ENCODE measurements at places on chromosomes 7 and 10.

DNA sequence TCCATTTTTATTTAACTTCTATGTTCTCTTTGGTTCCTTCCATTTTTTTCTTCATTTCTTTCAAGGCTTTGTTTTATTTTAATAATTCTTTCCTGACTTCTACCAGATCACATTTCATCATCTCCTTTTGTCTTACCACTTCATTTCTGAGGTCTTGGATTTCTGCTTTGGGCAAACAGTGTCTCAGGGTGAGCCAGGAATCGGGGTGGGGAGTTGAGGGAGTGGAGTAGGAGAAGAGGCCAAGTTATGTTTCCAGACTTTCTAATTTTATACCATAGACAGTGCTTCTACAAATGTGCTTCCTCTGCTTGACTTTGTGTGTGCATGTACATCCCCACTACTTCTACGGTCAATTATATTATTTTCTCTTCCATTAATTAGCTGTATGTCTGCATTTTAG, 112.1 kb downstream of the PRKG1 start:
- DNase-seq = no peak

GRCh38 chr7:20113427-20114027, 103.7 kb downstream of the MACC1 start:
- no peak for DNase-seq

DNA sequence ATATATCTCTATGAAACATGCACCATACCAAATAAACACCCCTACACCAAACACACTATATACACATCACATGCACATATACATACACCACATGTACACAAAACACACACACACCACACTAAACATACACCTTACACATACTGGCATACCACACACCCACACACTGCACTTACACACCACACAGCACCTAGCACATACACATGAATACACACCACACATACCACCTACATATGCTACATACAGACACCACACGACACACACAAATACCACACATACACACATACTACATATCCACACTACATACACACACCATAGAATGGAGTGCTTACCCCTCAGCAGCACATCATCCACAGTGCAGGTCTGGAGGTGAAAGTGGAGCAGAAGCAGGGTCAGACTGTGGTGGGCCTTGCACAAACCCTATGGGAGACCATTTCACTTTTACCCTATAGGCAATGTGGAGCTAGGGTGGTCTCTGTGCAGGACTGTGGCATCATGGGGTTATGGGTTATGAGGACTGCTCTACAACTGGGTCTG, 64.6 kb downstream of the WDFY4 start:
- DNase-seq = no peak

- DNase-seq = no peak
These were observed 24.6 kb upstream of the RHBDD2 start for GRCh38 chr7:75854233-75854632.

- DNase-seq = no peak
These were observed 852.8 kb upstream of the CELF2 start for GRCh38 chr10:10164848-10165247.

- no peak for DNase-seq
These were observed 665.1 kb downstream of the CCSER2 start for GRCh38 chr10:84993251-84994035.

GRCh38 chr10:34889004-34889869, 74.1 kb upstream of the PARD3 start:
- DNase-seq = no peak

DNA sequence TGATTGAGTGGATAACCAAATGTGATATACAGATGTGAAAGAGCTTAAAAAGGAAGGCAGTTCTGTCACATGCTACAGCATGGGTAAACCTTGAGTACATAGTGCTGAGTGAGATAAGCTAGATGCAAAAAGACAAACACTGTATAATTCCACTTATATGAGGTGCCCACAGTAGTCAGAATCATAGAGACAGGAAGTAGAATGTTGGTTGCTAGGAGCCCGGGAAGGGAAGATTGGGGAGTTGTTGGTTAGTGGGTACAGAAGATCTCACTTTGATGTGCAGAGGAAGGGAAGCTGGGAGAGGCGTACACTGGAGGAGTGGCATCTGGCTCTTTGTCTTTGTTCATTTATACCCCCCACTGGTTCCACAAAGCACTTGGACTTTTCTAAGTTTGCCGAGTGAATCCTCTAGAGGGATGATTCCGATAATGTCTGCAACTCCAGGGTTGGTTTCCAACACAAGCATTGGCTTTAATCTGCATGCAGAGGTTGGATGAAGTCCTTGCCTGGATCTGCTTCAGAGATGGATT, 39.5 kb downstream of the TSPAN14 start:
- DNase-seq = no peak

GRCh38 chr7:37287131-37287855, 161.4 kb downstream of the ELMO1 start:
- no peak for DNase-seq

DNA sequence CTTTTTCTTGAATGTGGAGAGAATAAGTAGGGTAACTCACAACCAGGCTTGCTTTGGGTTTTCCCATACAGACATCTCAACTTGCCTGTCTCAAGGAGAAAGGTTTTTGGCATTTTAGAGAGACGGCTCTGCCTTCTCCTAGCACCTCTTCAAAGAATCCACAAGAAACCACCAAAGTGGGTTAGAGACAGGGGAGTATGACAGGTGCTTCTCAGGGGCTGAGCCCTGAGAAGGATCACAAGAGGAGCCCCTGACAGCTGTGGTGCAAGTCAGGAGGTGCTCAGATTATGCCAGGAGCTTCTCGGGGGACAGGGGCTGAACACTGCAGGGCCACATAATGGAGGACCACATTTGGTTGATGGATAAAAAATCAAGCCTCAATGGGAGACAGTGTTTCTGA, 170.8 kb upstream of the LYZL2 start:
- no peak for DNase-seq

DNA sequence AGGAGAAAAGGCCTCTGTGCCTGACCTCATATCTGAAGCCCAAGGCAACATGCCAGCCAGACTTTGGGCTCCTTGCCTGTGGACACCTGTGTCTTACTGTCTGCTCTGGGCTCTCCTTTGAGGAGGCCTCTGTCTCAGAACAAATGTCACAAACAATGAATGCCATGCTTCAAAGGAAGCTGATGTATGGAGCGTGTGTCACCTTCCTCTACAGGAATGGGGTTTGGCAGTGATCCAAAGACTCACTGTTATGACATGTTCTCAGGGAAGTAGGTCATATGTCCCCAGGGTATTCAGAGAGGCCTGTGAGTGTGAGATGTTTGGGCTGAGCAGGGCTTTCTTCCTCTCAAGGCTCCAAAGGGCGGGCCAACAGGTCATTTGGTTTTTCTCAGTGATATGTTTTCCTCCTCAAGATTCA, 38.4 kb downstream of the PTPRE start:
- DNase-seq = no peak

GRCh38 chr10:98062424-98062823, 32.0 kb upstream of the CRTAC1 start:
- DNase-seq = no peak

DNA sequence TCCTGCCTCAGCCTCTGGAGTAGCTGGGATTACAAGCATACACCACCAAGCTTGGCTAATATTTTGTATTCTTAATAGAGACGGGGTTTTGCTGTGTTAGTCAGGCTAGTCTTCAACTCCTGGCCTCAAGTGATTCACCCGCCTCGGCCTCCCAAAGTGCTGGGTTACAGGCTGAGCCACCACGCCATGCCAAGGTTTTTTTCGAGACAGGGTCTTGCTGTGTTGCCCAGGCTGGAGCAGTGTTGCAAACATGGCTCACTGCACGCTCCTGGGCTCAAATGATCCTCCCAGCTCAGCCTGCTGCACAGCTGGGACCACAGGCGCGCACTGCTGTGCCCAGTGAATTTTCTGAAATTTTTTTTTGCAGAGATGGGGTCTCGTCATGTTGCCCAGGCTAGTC, 3.3 kb upstream of the SEC31B start:
- no peak for DNase-seq

GRCh38 chr7:9028012-9028411, 594.6 kb downstream of the NXPH1 start:
- DNase-seq = no peak

DNA sequence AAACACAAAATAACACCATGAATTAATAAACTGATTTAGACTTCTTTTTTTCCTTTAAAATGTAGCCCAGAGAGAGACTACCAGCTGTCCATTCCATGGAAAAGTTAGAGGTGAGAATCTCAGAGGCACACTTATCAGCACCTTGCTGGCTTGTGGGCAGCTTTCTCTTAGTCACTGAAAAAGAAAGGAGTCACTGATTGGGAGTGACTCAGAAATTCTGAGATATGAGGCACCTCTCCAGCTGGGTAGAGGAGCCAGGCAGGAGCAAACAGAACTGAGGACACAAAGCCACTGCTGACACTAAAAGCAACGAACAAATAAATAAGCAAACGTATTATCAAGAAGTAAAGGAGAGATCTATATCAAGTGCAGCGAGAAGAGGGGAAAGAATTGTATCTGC, 310.6 kb downstream of the PARD3 start:
- no peak for DNase-seq

- no peak for DNase-seq
These were observed at the start of gene INA for GRCh38 chr10:103276896-103277712. TSS of gene INA (plus strand) at chr10:103277138. CDS start at chr10:103277212, 74 bp downstream.

- no peak for DNase-seq
These were observed 6.3 kb downstream of the ABCC2 start for GRCh38 chr10:99788598-99789256.

GRCh38 chr10:100009283-100009792, 409 bp downstream of the DNMBP start:
- DNase-seq = peak; percentile 3

- DNase-seq = no peak
These were observed 31.7 kb downstream of the ASB4 start for GRCh38 chr7:95517458-95517857.

GRCh38 chr10:29559996-29560395, 74.8 kb downstream of the SVIL start:
- no peak for DNase-seq

DNA sequence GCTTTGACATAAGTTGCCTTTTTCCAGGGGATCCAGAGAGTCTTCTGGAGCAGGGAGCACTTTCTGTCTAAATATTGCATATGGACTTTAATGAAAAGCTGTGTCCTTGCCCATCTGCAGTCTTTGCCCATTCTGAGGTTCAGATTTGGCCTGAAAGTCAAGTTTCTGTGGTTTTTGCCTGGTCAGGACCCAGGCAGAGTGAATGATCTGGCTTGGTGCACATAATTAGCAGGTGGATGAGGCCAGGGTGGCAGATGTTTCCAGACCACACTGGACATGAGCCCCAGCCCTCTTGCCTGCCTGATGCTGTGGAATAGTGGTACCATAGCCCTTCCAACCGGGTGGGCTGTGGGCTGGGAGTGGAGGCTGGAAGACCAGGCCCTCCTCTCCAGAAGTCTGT, 11.0 kb downstream of the HECW1 start:
- DNase-seq = no peak

DNA sequence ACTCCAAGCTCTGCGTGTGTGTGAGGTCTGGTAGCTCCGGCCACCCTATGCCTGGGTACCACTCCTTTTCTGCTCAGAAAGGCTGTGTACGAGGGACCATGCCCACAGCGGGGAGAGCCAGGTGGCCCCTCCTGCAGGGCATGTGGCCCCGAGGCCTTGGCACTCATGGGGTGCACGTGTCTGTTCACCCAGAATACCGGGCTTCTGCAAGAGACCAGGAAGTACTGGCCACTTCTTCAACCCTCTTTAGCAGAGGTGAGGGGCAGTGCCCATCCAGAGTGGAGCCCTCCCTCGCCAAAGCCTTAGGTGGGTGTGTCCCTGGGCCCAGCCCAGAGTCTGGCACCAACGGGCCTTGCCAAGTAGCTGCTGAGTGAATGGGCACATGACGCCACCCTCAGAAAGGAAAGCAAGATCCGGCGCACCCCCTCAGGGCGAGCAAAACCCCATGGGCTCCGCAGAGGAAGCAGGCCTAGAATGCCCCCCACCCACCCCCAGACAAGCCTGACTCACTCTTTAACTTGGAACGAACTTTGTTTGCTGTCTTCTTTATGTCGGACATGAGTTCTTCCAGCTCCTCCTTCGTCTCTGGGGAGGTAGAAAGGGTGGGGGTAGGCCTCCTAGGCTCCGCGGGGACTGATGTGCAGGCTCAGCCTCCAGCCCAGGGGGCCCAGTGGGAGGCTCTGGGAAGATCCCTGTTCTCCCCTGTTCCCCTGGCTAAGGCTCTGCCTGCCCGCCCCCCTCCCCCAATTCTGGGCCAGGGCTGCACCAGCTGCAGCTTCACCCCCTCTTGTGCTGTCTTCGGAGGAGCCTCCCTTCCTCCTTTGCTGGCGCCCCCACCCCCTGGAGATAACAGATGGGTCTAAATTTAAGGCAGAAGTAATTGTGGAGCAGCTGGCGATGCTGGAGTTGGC, 14.6 kb downstream of the STX1A start:
- no peak for DNase-seq

GRCh38 chr7:19376538-19376937, 231.3 kb upstream of the FERD3L start:
- DNase-seq = no peak

DNA sequence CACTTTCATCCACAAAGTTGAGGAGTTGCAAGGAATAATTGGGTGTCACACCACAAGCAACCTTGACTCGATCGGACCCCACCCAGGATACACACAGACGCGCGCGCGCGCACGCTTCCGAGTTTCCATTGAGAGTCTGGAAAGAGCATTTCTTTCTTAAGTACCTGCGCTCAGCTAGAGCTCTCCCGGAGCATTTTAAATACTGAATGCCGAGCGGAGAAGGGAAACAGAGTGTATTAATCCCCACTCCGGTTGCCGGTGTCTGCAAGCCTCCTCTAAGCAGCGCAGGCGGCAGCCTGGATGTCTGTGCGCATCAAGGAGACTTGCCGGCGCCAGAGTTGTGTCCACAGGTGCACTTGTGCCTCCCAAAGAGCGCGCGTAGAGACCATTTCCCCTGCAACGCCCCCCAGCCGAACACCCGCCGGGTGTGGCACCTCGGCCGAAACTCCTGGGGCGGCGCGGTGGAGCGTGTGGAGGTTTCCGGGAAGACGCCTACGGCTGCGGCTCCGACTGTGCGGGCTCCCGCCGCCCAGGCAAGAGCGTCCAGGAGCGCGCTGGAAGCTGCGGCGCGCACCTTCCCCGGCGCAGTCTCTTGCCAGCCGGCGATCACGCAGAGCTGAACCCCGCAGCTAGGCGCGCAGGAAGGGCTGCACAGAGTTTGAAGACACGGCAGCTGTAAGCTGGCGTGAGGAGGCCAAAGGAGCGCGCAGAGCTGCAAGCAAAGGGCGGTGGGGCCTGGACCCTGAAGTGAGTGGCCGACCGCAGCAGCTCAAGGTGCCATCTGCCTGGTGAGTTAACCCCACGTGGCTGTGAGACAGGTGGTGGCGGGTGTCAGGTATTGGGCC, 1.1 kb upstream of the FEZF1 start:
- DNase-seq = no peak

- no peak for DNase-seq
These were observed 158.6 kb downstream of the GRK5 start for GRCh38 chr10:119365773-119366599.

- no peak for DNase-seq
These were observed 42.5 kb downstream of the ZCCHC24 start for GRCh38 chr10:79402951-79403350.
